Subcutaneous adipose tissue (tissue), 4 donors: ENCODE measurements at places on chromosomes 6 and 20. TPM values are rescaled to one million over a fixed set of nuclear protein-coding genes. Genes with fewer than 3 reads are reported as not detected.

SIRPG gene
- not detected for total RNA-seq

CST3 gene
- 1,128 TPM for total RNA-seq

ELOVL4 gene
- total RNA-seq: 0.38 TPM

CLIC5 gene
- total RNA-seq: 14.3 TPM

WFDC2 gene
- not detected for total RNA-seq

EPPIN gene
- total RNA-seq: not detected

DDO gene
- 5.6 TPM for total RNA-seq

FOXC1 gene
- 8.3 TPM for total RNA-seq

SEMG1 gene
- not detected for total RNA-seq

PRELID3B gene
- 83.2 TPM for total RNA-seq

WFDC10B gene
- not detected for total RNA-seq

OPRL1 gene
- total RNA-seq: 0.65 TPM

MYO6 gene
- total RNA-seq: 27.1 TPM

TRIM15 gene
- not detected for total RNA-seq
